ENCODE measurements at places on chromosomes 3 and 15. TPM values are rescaled to one million over a fixed set of nuclear protein-coding genes. Genes with fewer than 3 reads are reported as not detected.
A peak's percentile ranks its signal among the peaks of the same experiment; 100 is the strongest.

- DNase-seq = no peak
Observed at GRCh38 chr3:67462187-67462586, 192.2 kb downstream of the SUCLG2 start.

GRCh38 chr3:45413172-45413765, 24.9 kb downstream of the LARS2 start:
- DNase-seq = no peak

DNA sequence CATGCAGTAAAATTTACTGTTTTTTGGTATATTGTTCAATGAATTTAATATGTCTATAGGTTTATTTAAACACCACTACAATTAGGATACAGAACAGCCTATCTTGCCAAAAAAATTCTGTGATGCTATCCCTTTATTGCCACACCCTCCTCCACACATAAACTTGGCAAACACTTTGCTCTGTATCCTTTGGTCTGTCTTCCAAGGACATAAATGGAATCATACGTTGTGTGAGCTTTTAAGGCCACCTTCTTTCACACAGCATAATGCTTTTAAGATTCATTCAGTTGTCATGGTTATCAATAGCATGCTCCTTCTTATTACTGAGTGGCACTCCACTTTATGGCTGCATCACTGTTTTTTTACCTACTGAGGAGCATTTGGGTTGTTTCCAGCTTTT, 71.5 kb downstream of the CERS3 start:
- DNase-seq = no peak

DNA sequence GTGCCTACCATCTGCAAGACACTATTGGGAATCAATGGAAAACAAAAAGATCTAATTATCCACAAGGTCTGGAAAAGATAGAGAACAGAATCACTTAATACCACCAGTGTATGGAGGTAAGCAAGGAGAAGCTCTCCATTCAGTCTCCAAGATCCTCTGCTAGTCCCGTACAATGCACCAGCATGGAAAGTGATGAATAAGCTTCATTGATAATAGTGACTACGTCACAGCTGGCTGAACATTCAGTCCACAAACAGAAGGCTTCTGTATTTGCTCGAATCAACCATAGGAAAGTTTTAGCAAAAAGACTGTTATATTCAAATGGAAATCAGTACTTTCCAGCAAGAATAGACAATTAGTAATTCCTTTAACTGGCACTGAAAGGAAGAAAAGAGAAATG, 42.9 kb downstream of the IGSF11 start:
- no peak for DNase-seq

GRCh38 chr3:10460951-10461545, 44.3 kb downstream of the ATP2B2 start:
- no peak for DNase-seq

DNA sequence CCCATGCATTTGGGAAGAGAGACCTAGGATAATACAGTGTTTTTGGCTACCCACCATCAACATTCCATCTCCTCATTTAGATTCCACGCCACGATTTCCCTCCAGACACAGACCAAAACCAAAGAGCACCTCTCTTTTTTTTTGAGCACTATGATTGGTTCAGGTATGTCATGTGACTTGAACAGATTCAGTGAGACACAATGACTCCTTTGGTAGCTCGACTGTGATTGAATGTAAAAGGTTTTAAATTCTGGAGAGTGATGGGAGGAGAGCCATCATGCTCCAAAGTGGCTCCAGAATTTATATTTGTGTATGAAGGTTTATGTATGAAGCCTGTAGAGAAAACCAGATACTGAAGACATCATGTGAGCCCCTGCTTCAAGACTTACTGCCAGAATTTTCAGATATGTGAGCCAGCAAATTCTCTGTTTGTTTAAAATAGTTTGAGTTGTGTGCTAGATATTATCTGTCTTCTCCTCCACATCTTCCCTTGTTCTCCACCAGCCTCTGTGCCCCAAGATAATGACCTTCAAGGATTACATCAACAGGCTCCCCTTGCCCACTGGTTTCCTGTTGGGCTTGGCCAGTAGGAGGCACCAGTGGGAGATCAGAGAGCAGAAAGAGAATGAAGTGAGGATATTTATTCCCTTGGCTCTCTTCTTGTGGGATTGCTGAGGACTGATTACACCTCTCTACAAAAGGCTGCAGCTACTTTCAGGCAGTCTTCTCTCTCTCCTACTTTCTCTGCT, 12.5 kb downstream of the MYD88 start:
- no peak for DNase-seq

DNA sequence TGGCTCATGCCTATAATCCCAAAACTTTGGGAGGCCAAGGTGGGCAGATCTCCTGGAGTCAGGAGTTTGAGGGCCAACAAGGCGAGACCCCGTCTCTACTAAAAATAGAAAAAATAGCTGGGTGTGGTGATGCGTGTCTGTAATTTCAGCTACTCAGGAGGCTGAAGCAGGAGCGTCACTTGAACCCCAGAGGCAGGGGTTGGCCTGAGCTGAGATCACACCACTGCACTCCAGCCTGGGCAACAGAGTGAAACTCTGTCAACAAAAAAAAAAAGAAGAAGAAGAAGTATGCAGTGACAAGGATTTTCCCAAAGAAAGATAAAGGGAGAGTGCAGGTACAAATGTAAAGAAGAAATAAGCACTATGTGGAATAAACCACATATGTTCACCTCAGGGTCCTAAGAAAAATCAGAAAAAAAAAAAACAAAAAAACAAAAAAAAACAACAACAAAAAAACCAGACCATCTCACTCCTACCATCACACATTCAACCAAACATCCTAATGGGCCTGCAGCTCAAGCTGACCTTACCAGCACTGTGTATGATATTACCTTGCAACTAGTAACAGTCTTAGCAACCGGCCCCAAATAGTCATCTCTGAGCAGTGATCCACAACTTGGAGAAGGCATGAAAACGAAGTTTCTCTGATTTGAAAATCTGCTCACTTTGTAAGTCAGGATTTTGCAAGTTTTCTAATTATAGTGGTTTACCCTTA, 296.7 kb upstream of the PROK2 start:
- DNase-seq = no peak

DNA sequence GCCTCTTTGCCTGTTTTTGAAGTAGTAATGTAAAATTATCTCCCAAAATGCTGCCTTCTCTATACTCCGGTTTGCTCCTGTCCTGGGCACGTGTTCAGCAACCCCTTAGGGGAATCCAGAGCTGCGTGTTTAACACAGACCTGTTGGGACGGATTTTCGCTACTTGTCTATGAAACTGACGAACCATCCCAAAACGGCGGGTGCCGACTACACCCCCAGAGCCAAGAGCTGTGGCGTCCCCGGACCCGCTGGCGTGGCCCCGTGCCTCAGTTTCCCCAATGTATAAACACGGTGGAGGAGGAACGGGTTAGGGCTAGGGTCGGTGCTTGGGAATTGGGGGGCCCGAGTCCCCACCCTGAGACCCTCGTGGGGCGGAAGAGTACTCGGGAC, 473 bp downstream of the FHIT start:
- peak; percentile 15 for DNase-seq

- DNase-seq = peak; percentile 41
Observed at GRCh38 chr3:190003681-190004123, 117.0 kb downstream of the P3H2 start.

GRCh38 chr3:153615863-153616262, 453.8 kb downstream of the RAP2B start:
- no peak for DNase-seq

- DNase-seq = no peak
Observed at GRCh38 chr15:36694574-36694973, 115.1 kb downstream of the CDIN1 start.

- DNase-seq = no peak
Observed at GRCh38 chr15:58726867-58727266, 22.6 kb downstream of the ADAM10 start.

- DNase-seq = no peak
Observed at GRCh38 chr3:146157325-146158060, 3.5 kb downstream of the PLOD2 start.

DNA sequence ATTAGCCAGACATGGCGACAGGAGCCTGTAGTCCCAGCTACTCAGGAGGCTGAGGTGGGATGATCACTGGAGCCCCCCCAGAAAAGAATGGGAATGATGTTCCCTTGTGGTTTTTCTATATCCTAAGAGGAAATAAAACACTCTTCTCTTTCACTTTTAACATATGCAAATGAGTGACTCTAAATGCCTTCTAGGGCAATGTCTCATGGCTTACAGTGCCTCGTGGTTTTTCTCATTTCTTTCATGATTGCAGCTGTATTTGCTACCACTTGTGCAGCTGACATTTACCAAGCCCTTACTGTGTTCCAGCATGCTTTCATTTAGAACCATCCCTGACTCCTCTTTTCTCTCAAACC, 26.4 kb downstream of the STOML1 start:
- DNase-seq = no peak

DNA sequence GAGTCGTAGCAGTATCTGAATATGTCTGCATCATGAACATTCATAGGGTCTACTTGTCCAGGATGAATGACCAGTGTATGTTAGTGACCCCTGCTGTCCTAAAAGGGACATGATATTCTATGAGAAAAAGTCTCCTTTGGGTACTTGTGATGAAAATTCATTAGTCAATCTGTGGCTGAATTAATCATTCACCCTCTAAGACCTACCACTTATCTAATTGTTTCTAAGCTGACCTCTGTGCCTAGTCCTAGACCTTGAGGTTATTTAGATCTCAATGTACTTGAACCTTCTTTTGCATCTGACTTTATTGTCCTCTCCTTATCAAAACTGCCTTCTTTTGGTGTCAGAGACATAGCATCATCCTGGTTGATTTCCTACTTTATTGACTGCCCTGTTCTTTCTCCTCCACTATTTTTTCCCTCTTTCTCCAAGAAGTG, 799.3 kb downstream of the DIPK2A start:
- no peak for DNase-seq

DNA sequence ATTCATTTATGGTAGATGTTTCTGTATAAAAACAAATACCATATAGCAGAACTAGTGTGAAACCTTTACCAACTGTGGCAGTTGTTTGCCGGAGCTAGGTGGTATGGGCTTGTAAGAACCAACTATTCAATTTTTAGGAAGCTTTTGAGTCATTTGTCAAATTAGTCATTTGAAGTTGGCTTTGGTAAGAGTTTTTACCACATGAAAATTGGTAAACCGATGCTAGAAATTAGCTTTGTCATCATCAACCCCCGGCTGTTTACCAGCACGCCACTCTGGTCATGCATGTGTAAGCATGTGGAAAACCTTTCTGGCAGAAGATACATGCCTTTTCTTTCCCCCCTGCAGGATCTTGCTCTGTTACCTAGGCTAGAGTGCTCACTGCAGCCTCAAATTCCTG, 63.3 kb downstream of the IL1RAP start:
- no peak for DNase-seq

- DNase-seq = no peak
Observed at GRCh38 chr3:51860703-51861665, at the start of gene IQCF2. Gene IQCF2, plus strand, starts transcription at chr3:51861615. Its CDS starts 52 bp downstream, at chr3:51861667.

DNA sequence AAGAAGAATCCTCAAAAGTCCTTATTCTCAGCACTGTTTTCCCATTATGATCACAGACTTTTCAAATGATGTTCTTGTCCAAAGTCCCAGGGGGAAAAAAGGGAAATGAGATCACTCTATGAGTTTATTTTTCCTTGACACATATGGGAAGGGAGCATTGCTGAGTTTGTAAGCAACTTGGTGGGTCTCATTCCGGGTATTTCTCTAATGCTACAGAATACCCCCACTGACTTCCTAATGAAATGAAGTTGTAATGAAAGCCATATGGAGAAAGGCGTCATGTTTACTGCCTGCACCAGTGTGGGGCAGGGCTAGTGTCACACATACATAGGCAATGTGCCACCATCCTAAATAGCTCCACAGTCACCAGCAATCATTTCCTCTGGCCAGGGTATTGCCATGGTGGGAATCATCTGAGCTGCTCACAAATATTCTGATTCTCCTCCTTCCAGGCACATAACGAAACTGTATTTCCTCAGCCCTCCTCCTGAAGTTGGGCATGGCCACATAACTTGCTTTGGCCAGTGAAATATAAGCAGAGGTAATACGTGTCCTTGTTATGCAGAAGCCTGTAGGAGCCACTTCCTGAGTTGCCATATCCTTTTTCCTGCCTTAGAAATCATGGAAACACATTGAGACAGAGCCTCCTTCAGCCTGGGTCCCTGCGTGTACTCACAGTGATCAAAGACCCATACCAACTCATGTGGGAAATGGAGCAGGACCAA, 41.0 kb upstream of the C15orf61 start:
- peak; percentile 9 for DNase-seq

DNA sequence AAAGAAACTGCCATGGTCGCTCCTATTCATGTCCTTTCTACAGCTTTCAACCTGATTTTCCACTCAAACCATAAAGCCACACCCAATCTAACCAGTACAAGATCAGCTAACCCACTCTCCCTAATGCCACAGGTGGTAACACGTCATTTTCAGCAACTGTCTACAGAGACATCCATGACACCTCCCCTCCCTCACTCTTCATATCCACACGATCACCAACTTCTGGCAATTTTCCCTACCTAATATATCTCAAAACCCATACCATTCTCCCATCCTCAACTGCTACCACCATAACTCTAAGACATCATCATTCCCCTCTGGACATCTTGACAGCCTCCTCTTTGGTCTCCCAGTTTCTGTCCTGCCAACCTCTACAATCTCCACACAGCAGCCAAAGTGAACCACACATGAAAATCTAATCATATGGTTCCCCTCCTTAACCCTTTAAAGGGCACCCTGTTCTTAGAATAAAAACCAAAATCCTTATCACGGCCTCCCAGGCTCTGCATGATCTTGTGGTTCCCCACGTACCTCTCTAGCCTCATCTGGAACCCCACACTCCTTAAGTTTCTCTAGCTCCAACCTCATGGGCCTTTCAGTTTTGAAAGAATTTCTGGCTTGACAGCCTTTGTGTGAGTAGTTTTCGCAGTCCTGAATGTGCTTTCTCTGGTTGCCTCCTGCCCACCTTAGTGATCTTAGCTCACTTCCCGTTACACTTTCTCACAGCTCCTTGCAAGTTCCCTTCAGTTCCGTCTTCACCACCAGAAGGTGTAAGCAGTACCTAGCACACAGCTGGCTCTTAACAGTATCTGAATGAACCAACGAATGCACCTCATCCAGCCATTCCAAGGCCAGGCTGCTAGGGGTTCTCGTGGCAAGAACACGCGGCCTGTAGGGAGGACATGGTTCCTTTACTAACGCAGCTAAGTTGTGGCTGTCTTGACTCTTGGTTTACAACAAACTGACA, 33.4 kb downstream of the SPINK8 start:
- DNase-seq = no peak

- DNase-seq = no peak
Observed at GRCh38 chr3:5616873-5617272, 429.4 kb downstream of the EDEM1 start.

DNA sequence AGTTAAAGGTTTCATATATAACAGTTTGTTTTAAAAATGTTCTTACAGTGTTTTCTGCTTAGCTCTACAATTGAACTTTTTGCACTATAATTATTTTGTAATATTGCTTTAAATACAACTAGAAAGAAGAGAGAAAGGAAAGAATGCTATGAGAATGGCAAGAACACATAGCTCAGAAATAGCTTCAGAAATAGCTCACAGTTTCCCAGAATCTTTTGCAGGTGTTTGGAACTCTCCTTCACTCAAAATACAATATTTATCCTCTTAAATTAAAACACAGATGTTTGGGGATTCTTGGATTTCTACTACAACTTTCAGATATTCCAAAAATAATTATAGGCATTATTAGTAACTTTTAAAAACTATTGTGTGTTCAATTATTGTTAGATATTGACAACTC, 658.0 kb upstream of the DPPA4 start:
- no peak for DNase-seq

The SLC22A14 gene
- total RNA-seq = 0.39 TPM

The MYO5A gene
- 60.8 TPM for total RNA-seq

The AGBL1 gene
- total RNA-seq = not detected

The C3orf20 gene
- total RNA-seq = not detected

The HMCES gene
- total RNA-seq = 30.0 TPM

The OCA2 gene
- total RNA-seq = not detected

The TIGIT gene
- not detected for total RNA-seq

The GPR27 gene
- 5.0 TPM for total RNA-seq

The TTLL13 gene
- total RNA-seq = 0.06 TPM

The MEGF11 gene
- under 0.01 TPM for total RNA-seq
